ENCODE measurements at places on chromosomes 3 and 15.
A peak's percentile ranks its signal among the peaks of the same experiment; 100 is the strongest.

- no peak for DNase-seq
Observed at GRCh38 chr3:14805961-14806537, 12.7 kb upstream of the FGD5 start.

GRCh38 chr3:25547103-25547502 lies 117.6 kb downstream of the TOP2B start:
- no peak for DNase-seq

GRCh38 chr3:132396255-132396654 lies 21.0 kb upstream of the DNAJC13 start:
- no peak for DNase-seq

DNA sequence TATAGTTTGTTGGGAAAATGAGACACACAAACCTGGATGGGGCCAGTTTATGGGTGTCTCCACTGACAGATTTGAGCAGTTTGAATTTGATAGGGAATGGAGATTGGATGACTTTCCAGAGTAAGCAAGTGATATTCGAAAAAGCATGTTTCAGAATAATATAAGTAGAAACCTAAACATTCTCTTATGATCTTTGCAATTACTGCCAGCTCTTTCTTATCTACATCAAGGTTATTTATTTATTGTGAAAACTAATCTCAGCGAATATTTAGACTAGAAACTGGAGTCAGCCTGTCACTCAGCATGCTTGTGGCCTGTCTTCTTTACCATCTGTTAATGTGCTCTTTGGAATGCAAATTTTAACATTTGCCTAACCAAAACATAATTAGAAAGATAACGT lies 57.8 kb upstream of the SPPL2A start:
- no peak for DNase-seq

GRCh38 chr15:27587810-27588209 lies 511.3 kb downstream of the OCA2 start:
- peak; percentile 51 for DNase-seq

GRCh38 chr3:16088496-16088895 lies 86.0 kb upstream of the GALNT15 start:
- no peak for DNase-seq
